Dermis microvascular lymphatic vessel endothelial cell (primary cell): ENCODE measurements at places on chromosomes 3 and 15. TPM values are rescaled to one million over a fixed set of nuclear protein-coding genes. Genes with fewer than 3 reads are reported as not detected.

CPEB1 gene
- total RNA-seq, result not detected in 2 replicates

PLSCR5 gene
- not detected in 2 replicates for total RNA-seq

HGD gene
- 0.26 TPM in 1 of 2 replicates, not detected in the other for total RNA-seq

COL8A1 gene
- 98.6 and 175 TPM in 2 replicates for total RNA-seq

CPN2 gene
- not detected in 2 replicates for total RNA-seq

TMEM158 gene
- total RNA-seq, result 1.0 and 2.8 TPM in 2 replicates

CCDC39 gene
- under 0.01 TPM in 2 replicates for total RNA-seq

ANKRD63 gene
- not detected in 2 replicates for total RNA-seq

ECT2 gene
- 18.1 and 28.1 TPM in 2 replicates for total RNA-seq

PTH1R gene
- total RNA-seq, result under 0.01 and 0.13 TPM in 2 replicates

SCN11A gene
- total RNA-seq, result under 0.01 and 0.13 TPM in 2 replicates

LDHAL6B gene
- not detected in 2 replicates for total RNA-seq

SLC12A1 gene
- not detected in 2 replicates for total RNA-seq

NAALADL2 gene
- under 0.01 and 0.13 TPM in 2 replicates for total RNA-seq

P2RY13 gene
- not detected in 2 replicates for total RNA-seq

B3GNT5 gene
- total RNA-seq, result 25.2 and 36.5 TPM in 2 replicates

NUTM1 gene
- total RNA-seq, result not detected in 2 replicates

BAHD1 gene
- total RNA-seq, result 5.5 and 9.4 TPM in 2 replicates

RFC4 gene
- 12.5 and 22.1 TPM in 2 replicates for total RNA-seq

SEMA5B gene
- total RNA-seq, result under 0.01 and 0.13 TPM in 2 replicates

MUC20 gene
- under 0.01 TPM in 1 of 2 replicates, not detected in the other for total RNA-seq

IL5RA gene
- total RNA-seq, result not detected in 2 replicates

STARD9 gene
- 4.0 and 8.0 TPM in 2 replicates for total RNA-seq

PIAS1 gene
- total RNA-seq, result 8.1 and 13.8 TPM in 2 replicates

SNRK gene
- 108 and 168 TPM in 2 replicates for total RNA-seq

DNAH12 gene
- under 0.01 TPM in 2 replicates for total RNA-seq

INSYN1 gene
- total RNA-seq, result 0.13 and 0.51 TPM in 2 replicates

RBP2 gene
- total RNA-seq, result not detected in 2 replicates

ZNF662 gene
- 1.0 and 2.4 TPM in 2 replicates for total RNA-seq

PIGZ gene
- total RNA-seq, result 2.6 and 4.6 TPM in 2 replicates

IMPG2 gene
- 0.26 and 0.76 TPM in 2 replicates for total RNA-seq

CCDC54 gene
- total RNA-seq, result not detected in 2 replicates
